Activated CD8-positive, alpha-beta memory T cell treated with anti-CD3 and anti-CD28 coated beads for 4 hours (primary cell): ENCODE measurements at places on chromosomes 2 and 18.

DNA sequence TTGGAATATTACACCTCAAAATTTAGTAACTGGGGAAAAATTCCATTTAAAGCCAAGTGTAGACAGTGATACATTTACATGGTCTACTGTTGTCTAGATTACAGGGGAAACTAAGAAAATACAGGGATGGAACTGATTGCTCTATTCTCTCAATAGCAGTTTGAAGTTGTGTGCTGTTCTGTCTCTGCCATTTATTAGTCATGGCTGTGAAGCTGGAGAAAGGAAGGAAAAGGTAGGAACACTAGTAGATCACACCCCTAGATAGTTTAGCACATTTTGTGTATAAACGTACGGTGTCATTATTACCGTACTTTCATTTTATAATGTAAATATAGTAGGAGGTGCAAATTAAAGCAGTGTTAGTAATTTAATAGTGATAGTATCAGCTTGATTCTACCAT, 170.5 kb downstream of the PHLPP1 start:
- DNase-seq = no peak

GRCh38 chr18:37661478-37661877, 95.9 kb upstream of the CELF4 start:
- DNase-seq = no peak

- no peak for DNase-seq
These were observed 108.3 kb downstream of the MGAT5 start for GRCh38 chr2:134362152-134362668.

DNA sequence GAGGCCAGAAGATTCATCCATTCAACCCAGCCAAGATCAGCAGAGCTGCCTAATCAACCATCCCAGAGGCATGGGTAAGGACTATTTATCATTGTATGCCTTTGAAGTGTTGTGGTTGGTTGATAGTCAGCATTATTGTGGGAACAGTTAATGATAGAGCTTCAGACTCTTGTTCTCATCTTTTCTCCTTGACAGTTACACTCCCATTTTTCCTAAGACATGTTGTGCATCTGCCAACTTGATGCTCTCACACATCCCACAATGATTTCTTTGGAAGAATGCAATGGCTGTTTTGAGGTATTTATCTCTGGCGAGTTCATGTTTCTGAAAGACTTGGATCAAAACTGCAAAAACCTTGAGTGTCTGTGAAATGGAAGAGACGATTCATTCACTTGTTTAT, 55.4 kb downstream of the FASTKD2 start:
- no peak for DNase-seq

- no peak for DNase-seq
These were observed 1.0 kb upstream of the BMPR2 start for GRCh38 chr2:202375033-202375608.

DNA sequence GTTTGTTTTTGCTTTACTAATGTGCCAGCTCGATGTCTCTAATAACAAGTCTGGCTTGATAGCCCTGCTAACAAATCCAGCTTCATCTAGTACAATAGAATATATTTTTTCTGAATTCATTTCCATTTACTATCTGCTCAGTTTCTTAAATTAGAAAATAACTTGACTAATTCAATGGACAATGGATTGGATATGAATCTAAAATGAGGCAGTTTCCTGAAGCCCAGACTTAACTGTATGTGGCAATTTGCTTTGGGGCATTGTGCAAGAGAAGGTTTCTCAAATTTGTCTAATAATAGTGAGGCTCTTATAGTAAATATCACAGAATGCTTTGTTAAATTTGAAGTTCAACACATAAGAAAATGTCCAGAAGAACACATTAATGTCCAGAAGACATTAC, 25.8 kb downstream of the CALCRL start:
- DNase-seq = no peak

GRCh38 chr2:235740821-235741220, 247.0 kb downstream of the AGAP1 start:
- DNase-seq = no peak

- no peak for DNase-seq
These were observed 108.9 kb upstream of the ACAA2 start for GRCh38 chr18:49922228-49922627.

GRCh38 chr2:79630060-79630459, 117.2 kb downstream of the CTNNA2 start:
- no peak for DNase-seq

GRCh38 chr2:233311241-233311926, 3.8 kb downstream of the SAG start:
- no peak for DNase-seq

DNA sequence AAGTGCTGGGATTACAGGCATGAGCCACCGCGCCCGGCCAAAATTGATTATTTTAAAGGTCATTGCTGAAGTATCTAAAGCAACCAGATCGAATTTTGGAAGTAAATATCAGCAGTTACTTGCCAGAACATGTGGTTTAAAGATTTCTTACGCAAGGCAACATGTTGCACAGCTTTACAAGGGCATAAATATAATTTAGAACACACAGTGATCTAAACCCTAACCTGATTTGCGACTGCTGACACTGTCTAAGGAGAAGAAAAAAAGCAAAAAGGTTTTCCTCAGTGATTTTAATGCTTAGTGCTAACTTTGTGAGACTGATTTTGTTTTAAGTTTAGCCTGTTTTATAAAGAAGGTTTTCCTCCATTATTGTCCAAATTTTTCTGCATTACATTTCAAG, 569.9 kb upstream of the LINC00305 start:
- no peak for DNase-seq

DNA sequence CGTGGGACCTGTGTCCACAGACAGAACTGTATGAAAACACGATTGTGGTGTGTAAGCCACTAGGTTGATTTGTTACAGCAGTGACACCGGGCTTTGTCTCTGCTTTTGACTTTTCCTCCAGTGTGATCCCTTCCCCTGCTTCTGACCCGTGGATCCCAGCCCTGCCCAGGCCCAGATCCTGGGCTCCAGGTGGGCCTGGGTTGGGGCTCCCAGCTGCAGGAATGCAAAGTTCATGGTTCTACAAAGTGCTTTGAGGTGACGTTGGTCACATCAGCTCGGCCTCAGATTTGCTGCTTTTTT, 26.8 kb downstream of the HPCAL1 start:
- no peak for DNase-seq

- no peak for DNase-seq
These were observed 39.2 kb downstream of the SEMA4F start for GRCh38 chr2:74693213-74693612.

DNA sequence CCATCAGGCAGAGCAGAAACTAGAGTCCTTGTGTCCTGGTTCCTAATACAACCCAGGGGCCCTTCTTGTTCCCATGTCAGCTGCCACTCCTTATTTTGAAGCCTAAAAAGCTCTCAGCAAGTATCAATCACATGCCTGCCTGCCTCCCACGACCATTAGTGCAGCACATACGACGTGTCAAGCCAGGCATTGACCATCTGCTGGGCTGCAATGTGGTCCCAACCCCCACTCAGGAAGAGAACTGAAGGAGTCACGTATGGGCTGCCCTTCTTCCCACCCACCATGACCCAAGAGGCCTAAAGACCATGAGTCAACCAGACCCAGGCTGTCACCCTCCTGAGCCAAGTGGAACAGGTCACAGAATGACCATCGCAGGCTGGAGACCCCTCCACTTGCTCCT, 98.8 kb downstream of the KLHL29 start:
- DNase-seq = no peak

GRCh38 chr2:148501545-148501944, 143.0 kb upstream of the EPC2 start:
- no peak for DNase-seq

DNA sequence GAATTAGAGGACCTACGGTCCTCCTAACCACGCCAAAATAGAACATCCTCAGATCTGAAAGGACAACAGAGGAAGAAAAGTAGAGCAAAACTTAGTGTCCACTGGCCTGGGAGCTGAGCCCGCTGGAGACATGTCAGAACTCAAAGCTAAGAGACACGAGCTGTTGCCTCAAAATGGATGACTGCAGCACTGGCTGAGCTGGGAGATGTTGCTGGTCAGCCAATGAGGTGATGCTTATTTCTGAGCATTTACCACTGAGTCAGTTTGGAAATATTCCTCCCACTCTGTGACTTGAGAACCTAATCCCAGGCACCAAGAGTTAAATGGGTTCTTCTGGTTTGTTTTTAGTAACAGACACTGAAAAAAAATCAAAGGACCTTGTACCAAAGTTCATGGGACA, 32.6 kb downstream of the FBXO15 start:
- no peak for DNase-seq

DNA sequence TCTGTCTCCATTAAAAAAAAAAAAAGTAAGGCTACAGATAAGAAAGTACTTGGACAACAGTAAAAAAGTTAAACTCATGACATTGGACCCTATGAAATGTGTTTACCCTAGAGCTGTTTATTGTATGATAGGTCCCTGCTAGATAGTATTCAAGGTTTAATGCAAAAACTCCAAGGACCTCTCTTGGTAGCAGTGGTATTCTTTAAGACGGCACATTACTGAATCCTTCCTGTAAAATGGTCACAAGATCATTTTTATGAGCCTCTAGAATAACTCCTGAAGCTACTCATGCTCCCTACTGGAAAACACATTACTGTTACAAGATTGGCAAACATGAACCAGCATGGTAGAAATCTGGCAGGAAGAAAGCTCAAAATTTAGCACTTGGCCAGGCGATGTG, 38.8 kb downstream of the GALM start:
- DNase-seq = no peak

DNA sequence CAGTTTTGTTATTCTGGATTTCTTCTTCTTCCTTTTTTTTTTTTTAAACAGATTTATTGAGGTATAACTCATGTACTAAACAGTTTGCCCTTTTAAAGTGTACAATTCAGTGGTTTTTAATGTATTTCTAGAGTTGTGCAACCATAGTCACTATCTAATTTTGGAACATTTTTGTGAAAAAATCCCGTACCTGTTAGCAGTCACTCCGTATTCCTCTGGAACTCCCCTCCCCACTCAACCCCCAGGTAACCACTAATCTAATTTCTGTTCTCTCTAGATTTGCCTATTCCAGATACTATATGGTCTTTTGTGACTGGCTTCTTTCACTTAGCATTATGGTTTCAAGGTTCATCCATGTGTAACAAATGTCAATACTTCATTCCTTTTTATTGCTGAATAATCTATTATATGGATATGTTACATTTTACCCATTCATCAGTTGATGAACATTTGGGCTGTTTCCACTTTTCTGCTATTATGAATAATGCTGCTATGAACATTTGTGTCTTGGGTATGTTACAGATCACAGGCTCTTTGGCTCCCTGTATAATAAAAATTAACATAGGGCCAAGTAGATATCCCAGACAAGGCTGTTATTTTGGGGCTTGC, 21.9 kb downstream of the EHBP1 start:
- DNase-seq = no peak

GRCh38 chr2:232874677-232875223, 4.7 kb downstream of the SNORC start:
- no peak for DNase-seq

DNA sequence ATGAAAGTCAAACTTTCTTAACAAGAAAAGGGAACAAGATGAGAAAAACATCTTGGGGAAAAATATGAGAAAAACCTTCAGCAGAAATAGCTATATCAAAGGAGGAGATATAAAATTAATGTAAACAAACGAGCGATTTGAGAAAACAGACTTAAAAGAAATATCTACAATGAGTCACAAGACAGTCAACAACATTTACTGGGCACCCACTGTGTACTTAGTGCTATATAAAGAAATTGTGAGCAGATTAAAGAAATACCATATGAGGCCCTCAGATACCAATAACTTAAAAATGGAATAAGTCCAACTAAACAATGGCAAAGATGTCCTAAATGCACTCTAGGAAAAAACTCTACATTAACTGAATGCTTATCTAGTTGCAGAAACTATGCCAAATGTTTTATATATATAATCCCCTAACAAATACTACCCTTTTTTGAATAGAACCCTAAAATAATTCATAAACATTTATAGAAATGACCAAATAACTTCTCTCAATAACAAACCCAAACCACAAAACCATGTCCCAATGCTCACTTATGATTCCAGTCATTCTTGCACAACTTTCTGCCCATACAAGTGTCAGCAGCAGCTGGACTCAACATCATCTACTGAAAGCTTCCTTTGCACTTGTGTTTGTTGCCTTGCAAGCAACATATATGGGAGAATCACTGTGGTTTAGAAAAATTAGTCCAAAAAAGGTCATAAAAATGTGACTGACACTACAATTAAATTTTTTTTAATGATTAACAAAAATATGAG, 83.5 kb downstream of the COBLL1 start:
- DNase-seq = no peak

GRCh38 chr2:233208382-233209116, 42.9 kb upstream of the ATG16L1 start:
- DNase-seq = no peak

DNA sequence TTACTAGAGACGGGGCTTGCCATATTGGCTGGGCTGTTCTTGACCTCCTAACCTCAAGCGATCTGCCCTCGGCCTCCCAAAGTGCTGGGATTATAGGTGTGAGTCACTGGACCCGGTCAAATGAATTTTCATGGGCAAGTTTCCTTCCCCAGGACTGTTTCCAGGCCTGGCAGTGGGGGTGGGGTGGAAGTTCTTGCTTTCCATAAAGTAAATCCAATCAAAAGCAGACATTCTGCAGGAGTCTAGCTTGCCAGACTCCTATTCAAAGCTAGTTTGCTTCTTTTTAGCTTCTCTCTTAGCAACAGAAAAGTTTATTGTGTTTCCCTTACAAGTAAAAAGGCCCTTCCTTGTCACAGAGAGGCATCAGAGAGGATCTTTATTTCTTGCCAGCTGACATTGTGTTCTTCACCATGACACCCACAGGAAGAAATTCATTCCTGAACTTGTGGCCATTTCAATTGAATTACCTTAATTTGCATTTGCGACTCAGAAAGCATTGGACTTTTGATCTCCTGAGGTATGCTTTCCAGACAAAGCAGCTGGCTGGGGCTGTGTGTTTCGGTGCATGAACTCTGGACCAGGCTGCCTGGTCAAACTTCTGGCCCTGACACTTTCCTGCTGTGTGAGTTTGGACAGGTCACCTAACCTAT, 37.9 kb downstream of the LYPD1 start:
- no peak for DNase-seq

GRCh38 chr2:120331903-120332302, 14.0 kb upstream of the INHBB start:
- DNase-seq = no peak

- no peak for DNase-seq
These were observed 84.1 kb upstream of the SLC66A3 start for GRCh38 chr2:11071211-11071610.

DNA sequence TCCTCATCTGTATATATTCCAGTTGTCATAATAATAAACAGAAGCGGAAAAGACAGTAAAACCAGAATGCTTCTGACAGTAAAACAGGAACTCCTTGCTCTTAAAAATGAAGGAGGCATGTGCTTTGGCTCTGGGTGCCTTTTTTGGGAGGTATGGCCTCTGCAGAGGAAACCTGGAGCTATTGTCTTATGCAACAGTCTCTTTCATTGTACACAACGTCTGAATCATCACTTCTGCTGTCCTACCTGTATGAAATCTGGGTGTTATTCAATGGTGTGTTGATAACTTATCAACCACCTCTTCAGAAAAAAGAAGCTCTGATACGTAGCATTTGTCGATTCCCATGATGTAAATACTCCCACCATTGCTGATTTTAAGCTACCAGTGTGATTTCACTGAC, 64.8 kb downstream of the CDCA7 start:
- no peak for DNase-seq
